ENCODE measurements at places on chromosomes 1 and 21.

DNA sequence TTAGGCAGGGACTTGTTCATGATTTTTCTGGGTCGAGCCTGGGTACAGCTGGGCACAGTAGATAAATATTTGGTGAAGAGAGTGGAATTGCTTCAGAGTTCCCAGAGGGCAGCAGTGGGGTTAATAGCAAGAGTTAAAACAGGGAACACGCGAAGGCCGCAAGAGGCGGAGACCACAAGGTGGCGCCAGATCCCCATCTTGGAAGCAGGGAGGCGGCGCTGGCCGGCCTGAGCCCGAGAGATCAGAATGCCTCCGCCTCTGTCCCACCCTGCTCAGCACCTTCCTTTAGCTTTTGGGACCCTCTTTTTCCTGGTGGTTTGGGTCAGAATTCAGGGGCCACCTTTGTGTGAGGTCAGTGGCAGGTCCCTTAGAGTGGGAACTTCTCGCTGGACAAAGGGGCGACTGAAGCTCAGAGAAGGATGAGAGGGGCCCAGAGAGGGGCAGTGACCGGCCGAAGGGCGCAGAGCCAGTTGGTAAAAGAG is 6.5 kb upstream of the PADI2 start:
- DNase-seq, result peak; percentile 63

DNA sequence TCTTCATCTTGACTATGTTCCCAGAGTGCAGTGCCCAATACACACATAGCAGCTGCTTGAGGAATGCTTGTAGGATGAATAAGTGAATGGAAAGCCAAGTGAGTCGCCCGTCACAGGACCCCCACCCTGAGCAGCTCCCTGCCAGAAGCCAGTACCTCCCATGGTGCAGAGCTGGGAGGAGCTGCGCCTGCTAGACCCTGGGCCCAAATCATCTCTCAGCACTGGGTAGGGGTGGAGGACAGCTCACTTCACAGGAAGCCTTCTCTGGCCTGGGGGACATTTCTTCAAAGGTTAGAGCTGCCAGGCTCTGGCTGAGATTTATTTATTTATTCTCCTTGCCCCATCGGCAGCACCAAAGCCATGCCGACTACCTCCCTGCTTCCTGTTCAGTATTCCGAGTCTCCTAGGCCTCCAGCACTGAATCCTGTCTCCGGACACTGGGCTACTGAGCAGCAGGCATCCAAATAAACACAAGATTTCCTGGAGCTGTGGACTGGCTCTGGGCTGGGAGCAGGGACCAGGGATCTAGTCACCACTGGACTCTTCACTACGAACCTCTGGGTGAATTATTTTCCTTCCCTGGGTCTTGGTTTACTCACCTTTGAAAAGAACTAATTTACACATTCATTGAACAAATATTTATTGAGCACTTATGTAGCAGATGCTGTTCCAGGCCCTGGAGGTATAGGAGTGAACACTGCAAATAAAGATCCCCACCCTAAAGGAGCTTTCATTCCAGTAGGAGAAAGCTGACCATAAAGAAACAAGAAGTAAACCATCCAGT is 187.7 kb downstream of the TRABD2B start:
- DNase-seq, result no peak

- DNase-seq, result no peak
These were observed 3.4 kb downstream of the MAP3K7CL start for GRCh38 chr21:29133796-29134195.

- no peak for DNase-seq
These were observed 56.5 kb upstream of the BCAR3 start for GRCh38 chr1:93738075-93738622.

DNA sequence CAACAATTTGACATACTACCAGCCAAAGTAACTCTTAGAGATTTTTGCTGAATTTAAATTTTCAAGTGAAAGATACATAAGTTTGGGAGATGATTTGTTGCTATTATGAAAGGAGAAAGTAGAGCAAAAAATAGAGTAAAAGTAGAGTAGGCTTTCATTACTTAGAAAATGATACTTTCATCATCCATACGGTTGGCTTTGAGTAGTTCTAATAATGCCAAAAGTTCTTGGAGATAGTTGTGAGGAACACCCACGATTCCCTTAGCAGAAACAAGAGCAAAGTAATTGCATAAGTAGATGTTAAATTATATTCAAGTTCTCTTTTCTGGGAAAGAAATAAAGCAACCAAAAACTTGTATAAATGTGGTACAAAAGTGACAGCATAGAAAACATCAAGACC is 95.0 kb upstream of the VAV3 start:
- no peak for DNase-seq

GRCh38 chr1:186967656-186968394 is 139.1 kb downstream of the PLA2G4A start:
- DNase-seq, result no peak

DNA sequence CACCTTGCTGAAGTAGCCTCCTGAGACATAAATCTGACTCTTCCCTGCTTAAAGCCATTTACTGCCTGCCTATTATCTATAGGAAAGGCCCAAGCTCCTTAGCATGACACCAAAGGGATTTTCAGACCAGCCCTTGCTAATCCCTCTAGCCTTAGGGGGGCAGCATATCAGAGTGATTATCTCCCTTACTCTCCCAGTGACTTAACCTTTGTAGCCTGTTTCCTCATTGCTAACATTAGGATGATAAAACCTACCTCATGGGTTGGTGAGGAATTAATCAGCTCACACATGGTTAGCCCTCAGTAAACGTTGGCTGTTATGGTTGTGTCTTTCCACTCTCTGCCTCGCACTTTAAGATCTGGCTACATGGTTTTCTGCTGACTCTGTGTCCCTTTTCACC is 70.1 kb downstream of the ROR1 start:
- DNase-seq, result no peak

- no peak for DNase-seq
These were observed 1.9 kb downstream of the TNFRSF18 start for GRCh38 chr1:1204425-1204920.

DNA sequence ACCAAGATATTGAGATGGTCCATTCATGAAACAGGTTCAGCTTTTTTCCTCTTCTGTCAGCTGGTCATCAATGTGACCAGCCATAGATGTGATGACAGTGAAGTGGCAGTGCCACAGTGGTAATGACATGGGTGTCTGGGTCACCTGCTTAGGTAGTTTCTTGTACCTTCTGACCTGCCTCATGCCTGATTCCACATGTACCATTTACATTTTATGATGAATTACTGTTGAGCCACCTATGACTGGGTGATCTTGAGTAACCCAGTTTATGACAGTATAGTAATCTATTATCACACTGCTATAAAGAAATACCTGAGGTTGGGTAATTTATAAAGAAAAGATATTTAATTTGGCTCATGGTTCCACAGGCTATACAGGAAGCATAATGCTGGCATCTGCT is 45.7 kb downstream of the RGSL1 start:
- no peak for DNase-seq

DNA sequence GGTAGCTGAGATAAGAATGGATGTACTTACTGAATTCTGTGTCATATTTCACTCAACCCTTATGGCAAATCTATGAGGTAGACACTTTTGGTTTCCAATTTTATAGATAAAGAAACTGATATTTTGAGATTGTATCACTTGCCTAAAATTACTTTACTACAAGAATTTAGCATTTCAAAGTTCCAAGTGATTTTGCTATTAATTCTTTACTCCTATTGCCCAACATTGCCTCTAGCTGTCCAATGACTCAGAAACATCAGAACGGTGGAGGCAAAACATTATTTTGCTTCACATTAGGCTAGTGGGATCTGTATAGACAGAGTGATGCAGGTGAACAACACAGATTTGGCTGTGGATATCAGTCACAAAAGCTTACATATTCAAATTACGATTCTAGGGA is 747.2 kb upstream of the NEGR1 start:
- DNase-seq, result no peak

DNA sequence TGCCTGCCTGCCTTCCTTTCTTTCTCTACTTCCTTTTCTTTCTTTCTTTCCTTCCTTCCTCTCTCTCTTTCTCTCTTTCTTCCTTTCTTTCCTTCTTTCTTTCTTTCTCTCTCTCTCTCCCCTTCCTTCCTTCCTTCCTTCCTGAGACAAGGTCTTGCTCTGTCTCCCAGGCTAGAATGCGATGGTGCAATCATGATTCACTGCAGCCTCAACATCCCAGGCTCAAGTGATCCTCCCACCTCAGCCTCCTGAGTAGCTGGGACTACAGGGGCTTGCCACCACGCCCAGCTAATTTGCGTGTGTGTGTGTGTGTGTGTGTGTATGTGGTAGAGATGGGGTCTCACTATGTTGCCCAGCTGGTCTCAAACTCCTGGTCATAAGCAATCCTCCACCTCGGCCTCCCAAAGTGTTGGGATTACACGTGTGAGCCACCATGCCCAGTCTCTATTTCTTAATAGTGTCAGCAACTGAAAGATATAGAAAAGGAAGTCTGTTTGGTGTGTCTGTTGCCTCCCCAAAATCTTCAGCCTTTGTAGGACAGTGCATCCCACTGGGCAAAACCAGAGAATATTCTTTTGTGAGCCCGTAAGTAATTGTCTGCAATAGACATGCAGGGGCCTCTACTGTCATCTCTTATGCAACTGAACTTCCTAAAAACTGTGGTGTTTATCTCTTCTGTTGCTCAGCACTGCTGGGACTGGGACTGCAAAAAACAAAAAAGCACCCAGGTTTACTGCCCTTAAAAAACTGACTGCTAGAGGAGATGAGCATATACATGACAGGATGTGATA is 20.9 kb upstream of the RAB4A start:
- no peak for DNase-seq

- DNase-seq, result no peak
These were observed 113.0 kb upstream of the NR5A2 start for GRCh38 chr1:199914546-199914945.

DNA sequence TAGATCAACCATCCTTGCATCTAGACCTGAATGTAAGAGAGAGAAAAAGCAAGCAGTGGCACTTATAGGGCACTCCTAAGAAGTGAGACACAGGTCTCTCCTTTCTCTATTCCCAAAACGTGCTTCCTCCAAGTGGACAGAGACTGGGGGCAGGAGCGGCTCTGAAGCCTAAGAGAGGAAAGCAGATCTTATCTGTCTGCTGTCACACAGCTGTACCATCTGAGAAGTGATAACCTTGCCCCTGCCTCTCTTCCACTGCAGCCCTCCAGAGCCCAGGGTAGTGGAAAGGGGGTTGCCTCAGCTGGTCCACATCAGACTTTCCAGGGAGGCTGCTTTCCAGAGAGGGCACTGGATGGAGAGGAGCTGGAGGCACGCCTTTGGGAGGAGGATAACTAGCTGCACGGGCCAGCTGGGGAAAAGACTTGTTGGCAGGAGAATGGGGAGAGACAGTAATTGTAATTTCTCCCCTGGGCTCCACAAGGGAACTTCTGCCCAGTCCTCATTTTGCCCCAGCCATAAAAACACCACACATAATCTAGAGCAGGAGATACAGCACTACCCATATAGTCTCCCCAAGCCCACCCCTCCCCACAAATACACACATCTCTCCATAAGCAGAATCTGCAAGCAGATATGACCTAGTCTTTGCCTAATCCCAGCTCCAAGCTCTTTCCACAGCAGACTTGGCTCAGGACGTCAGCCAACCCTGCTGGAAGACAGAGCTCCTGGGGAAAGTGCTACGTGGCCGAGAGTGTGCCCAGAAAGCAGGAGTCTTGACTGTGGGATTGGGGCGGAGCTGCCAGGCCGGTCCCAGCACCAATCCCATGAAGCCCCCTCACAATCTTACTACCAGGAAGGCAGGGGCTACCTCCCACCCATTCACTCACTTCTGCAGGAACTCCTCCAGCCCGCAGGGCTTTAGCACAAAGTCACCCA is 31.2 kb downstream of the PIK3C2B start:
- no peak for DNase-seq

DNA sequence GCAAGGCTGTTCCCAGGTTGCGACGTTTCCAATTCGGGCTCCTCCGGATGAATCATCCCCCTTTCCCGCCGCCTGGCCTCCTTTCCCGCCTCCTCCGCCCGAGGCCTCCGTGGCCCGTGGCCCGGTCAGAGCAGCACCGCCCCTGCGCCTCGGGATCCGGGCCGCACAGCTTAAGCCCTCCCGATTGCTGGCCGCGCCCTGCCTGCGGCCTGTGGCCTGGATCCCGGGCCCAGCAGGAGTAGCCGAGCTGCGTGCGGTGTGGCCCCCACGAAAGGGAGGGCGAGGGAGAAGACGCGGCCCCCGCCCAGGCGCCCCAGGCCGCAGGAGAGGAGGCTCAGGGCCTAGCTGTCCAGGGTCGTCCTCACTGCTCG is 1.0 kb downstream of the TMEM200B start:
- no peak for DNase-seq

DNA sequence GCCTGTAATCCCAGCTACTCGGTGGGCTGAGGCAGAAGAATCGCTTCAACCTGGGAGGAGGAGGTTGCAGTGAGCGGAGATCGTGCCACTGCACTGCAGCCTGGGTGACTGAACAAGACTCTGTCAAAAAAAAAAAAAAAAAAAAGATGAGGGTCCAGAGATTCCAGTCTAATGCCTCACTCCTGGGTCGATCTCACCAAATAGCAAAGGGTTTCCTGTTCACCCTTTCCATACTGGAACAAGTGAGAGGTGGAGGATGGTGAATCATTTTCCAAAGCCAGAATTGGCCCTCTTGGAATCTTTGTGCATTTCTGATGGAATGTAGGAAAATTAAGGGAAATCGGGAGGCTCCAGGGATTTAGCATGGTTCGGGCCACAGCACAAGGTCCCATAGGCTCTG is 58.1 kb upstream of the ZNF648 start:
- DNase-seq, result no peak

- no peak for DNase-seq
These were observed 8.7 kb upstream of the MAP3K7CL start for GRCh38 chr21:29121759-29122158.

- no peak for DNase-seq
These were observed 491 bp downstream of the PER3 start for GRCh38 chr1:7784492-7785071.

GRCh38 chr1:25927521-25928265 is 21.5 kb upstream of the STMN1 start:
- no peak for DNase-seq

- no peak for DNase-seq
These were observed 993.8 kb upstream of the NCAM2 start for GRCh38 chr21:20004367-20004766.

DNA sequence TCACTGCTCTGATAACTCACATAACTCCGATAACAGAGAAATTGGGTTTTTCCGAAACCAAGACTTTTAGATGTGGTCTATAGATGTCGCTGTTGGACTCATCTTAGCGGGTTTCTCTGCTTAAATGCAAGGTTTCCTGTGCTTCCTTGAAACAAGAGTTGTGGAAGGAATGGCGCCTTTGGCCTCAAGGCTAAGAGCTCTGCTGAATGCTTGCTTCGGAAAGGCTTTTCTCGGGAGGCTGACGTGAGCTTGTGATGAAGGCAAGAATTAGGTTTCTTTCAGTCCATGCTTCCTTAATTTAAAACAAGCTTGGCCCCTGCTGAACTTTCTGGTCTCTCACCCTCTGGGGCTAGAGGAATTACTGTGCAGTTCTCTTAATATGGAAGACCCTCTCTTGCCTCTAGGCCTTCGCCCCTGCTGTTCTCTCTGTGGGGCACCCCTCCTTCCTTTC is 113.5 kb downstream of the MAP3K21 start:
- DNase-seq, result no peak

GRCh38 chr21:35007348-35007747 is 41.8 kb downstream of the RUNX1 start:
- DNase-seq, result no peak

- DNase-seq, result no peak
These were observed 1635.2 kb downstream of the PLA2G4A start for GRCh38 chr1:188463919-188464318.

GRCh38 chr1:111142356-111142975 is 2.4 kb downstream of the CEPT1 start:
- no peak for DNase-seq

GRCh38 chr21:25831300-25831960 is 96.7 kb downstream of the GABPA start:
- DNase-seq, result no peak

- peak; percentile 48 for DNase-seq
These were observed at the start of gene TNFAIP8L2 for GRCh38 chr1:151156515-151156819. Gene TNFAIP8L2 (plus strand): TSS chr1:151156649. CDS start chr1:151158698, 2,049 bp downstream.
